ENCODE measurements at places on chromosomes 16 and 17.

- DNase-seq: no peak
Measured at GRCh38 chr16:32116080-32116479, 137.0 kb upstream of the TP53TG3D start.

GRCh38 chr17:79888811-79889634, 49.8 kb upstream of the CBX4 start:
- DNase-seq: no peak

DNA sequence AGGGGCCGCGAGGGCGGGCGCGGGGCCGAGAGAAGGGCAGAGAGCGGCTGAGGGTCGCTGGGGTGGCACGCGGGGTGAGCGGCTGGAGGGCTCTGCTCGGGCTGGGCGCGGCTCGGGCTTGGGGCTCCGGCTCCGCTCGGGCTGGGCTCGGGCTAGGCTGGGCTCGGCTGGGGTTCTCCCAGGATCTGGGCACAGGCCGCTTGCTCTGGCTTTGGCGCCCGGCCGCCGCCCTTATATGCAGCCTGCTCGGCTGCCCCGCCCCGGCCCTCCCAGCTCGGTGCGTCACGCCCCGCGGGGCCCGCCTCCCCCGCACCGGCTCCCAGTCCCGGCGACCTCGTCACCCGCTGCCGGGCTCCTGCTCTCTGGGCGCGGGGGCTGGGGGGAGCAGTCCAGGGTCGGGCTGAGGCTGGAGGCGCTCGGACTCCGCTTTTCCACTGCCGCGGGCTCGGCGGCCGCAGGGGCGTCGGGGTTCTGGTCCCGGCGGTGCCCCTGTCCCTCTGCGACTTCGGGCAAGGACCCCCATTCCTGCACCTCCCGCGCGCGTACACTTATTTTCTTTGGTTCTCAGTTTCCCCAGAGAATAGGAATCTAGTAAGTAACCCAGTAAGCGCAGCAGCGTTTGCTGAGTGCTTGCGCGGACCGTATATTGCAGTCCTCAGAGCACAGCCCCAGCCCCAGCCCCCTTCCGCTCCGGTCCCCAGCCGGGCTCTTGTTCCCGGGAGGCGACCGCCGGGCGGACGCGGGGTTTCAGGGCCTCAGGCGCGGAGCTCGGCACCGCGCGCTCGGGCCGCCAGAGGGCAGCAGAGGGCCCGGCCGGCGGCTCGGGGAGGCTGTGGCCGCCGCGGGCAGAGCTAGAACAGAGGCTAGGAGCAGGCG, at the start of gene RASD1:
RASD1 (minus strand) TSS at position 207 of the 876 bp plus-strand sequence. CDS start 214 bp downstream, outside the sequence.
- DNase-seq: peak; percentile 85

DNA sequence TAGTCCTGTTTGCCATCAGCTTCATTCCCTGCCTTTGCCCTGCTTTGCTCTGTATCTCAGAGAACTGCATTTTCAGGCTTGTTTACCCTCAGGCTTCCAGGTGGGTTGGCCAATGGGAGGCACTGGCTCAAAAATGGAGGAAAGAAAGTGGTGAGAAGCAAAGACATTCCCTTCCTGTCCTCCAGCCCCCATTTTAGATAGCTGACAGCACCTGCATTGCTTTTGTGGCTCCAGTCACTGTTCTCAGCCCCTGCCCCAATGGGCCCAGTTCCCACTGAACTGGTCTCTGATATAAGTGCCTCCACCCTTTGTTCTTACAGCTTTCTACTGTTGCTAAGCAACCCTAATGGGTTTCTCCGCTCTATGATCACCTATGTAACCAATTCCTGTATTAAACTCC, 19.4 kb upstream of the SDK2 start:
- no peak for DNase-seq

GRCh38 chr16:146646-147045, 5.8 kb upstream of the HBZ start:
- no peak for DNase-seq

- no peak for DNase-seq
Measured at GRCh38 chr16:2350500-2350899, 10.0 kb upstream of the ABCA3 start.

- DNase-seq: no peak
Measured at GRCh38 chr17:27342059-27342458, 48.1 kb downstream of the WSB1 start.

DNA sequence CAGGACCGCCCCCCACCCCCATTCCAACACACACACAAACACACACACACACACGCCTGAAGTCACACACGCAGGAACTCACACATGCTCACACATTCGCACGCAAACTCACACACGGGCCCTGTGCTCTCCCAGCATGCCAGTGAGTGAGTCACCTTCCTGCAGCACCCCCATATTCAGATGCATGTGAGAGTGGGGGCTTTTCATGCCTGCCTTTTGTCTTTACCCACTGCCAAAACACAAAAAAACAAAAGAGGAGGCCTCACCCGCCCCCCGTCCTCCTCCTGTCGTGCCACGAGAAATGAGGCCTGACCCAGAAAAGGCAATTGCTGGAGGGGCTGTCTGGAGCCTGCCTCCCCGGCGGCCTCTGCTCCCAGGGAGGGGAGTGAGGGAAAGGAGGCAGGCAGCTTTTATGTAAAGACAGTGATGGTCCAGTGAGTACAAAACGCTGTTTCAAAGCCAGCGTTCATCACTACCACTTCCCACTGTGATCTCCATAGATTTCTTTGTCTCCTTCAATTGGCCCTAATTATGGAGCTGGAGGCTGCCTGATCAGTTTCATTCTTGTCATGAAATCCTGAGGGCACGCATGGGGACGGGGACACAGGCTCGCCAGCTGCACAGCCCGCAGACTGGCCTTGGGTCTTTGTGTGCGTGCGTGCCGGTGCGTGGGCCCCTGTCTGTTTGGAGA, 29.5 kb upstream of the GSE1 start:
- DNase-seq: no peak
